CD4-positive, alpha-beta T cell treated with Interferon alpha-2 for 1 hour (primary cell): ENCODE measurements at places on chromosomes 1 and 21.

DNA sequence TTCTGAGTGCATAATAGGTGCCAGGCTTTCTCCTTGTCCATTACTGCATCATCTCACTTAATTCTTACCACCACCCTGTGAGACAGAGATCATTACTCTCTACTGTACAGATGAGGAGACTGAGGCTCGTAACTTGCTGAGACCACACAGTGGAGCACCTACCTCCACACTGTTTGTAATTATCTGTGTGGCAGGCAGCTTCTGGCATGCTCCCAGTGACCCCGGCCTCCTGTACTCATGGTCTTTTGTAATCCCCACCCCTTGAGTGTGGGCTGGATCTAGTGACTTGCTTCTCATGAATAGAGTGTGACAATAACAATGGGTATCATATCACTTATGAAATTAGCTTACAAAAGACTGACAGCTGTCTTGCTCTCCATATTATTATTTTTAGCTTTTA, 407.3 kb downstream of the MATN1 start:
- no peak for DNase-seq

DNA sequence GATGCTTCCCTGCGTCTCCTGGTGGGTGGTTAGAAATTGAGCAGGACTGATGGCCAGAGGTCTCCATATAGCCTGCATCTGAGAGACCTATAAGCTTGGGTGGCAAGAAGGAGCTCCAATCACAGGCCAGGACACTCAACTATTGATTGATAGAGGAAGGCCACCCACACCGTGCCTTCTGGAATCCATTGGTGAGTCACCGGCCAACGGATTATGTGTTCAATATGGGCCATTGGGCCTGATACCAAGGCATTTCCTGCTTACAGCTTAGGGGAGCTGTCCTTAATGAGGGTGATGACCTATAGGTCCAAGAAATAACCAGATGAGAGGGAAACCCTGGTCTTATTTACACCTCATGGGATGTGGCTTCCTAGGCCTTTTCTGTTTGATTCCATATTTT, 115.1 kb downstream of the PLPP3 start:
- no peak for DNase-seq

GRCh38 chr1:70583522-70583921, 172.5 kb downstream of the CTH start:
- no peak for DNase-seq

DNA sequence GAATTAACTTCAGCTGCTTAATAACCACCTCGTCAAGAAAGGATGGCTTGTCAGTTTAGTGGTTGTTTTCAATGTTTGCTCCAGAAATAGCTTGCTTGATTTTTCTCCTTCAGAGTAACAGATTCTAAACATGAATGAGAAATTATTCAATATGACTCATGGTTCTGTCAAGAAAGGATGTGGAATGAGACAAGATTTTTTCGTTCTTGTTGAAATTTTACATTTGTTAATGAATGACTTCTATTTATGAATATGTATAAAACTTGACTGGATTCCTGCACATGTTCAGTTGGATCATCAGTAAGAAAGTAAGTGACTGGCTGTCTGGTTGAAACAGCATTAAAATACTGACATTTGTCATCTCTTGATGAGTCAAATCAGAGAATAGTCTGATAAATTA, 38.3 kb downstream of the IFI44 start:
- no peak for DNase-seq

GRCh38 chr1:205455581-205456382, at the start of gene BLACAT1:
BLACAT1 (minus strand) TSS chr1:205456045.
- no peak for DNase-seq
